ENCODE measurements at places on chromosomes 5 and 9. TPM values are rescaled to one million over a fixed set of nuclear protein-coding genes. Genes with fewer than 3 reads are reported as not detected.

Gene GABRA6
- total RNA-seq, result not detected

Gene UBE2D2
- total RNA-seq, result 46.5 TPM

Gene FOXD4L4
- total RNA-seq, result 0.22 TPM

Gene PCDHB14
- total RNA-seq, result 0.11 TPM

Gene ADGRD2
- total RNA-seq, result not detected

Gene FOXD4L3
- total RNA-seq, result not detected

Gene CDX1
- total RNA-seq, result 0.12 TPM

Gene EIF4EBP3
- total RNA-seq, result 0.77 TPM

Gene CARD9
- total RNA-seq, result 3.4 TPM

Gene SAPCD2
- total RNA-seq, result 7.1 TPM

Gene ANKRD20A1
- total RNA-seq, result 0.12 TPM

Gene ARL14EPL
- 0.89 TPM for total RNA-seq

Gene NRG2
- 0.77 TPM for total RNA-seq

Gene C5orf46
- total RNA-seq, result not detected

Gene APBA1
- total RNA-seq, result 9.2 TPM

Gene GAPT
- not detected for total RNA-seq

Gene FSTL4
- total RNA-seq, result not detected

Gene SLC45A2
- under 0.01 TPM for total RNA-seq

Gene HTR1A
- not detected for total RNA-seq

Gene PCDHGA1
- 0.62 TPM for total RNA-seq

Gene IL7R
- total RNA-seq, result 4.9 TPM

Gene SOHLH1
- total RNA-seq, result not detected

Gene FBP2
- not detected for total RNA-seq

Gene GABBR2
- 0.12 TPM for total RNA-seq

Gene COMMD10
- total RNA-seq, result 44.0 TPM

Gene SPEF2
- 4.8 TPM for total RNA-seq

Gene SHISAL2B
- total RNA-seq, result not detected

Gene SH3TC2
- total RNA-seq, result 4.8 TPM

Gene CDH6
- total RNA-seq, result 21.6 TPM

Gene PCDHGA3
- total RNA-seq, result 0.22 TPM

Gene SLIT3
- 2.5 TPM for total RNA-seq

Gene SPAG8
- total RNA-seq, result 1.3 TPM

Gene EGFLAM
- 0.75 TPM for total RNA-seq

Gene NOXA1
- 1.00 TPM for total RNA-seq

Gene IFNK
- total RNA-seq, result 0.12 TPM

Gene KLHL9
- 48.9 TPM for total RNA-seq

Gene DMGDH
- total RNA-seq, result 3.6 TPM

Gene FAM169A
- 3.2 TPM for total RNA-seq

Gene TMEM232
- 2.0 TPM for total RNA-seq

Measured in uterine smooth muscle cell (primary cell).